Fibroblast of skin of left biceps (primary cell): ENCODE measurements at places on chromosomes 6 and 20.

- DNase-seq: no peak
These were observed 1.4 kb downstream of the TRAM2 start for GRCh38 chr6:52575502-52575892.

GRCh38 chr6:23435126-23435525 lies 690.9 kb upstream of the NRSN1 start:
- no peak for DNase-seq

DNA sequence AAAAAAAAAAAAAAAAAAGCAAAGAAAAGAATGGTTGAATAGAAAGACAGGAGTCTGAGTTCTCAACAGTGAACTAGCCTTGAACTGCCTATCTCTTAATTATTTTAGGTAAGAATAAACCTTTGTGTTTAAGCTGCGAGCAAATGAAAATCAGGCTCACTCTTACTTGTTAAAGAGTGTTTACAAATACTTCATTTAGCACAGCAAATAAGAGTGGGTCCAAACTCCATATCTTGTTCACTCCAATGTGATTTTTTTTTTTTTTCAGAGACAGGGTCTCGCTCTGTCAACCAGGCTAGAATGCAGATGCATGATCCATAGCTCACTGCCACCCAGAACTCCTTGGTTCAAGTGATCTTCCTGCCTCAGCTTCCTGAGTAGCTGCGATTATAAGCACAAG lies 11.9 kb downstream of the MCM9 start:
- DNase-seq: no peak

GRCh38 chr6:37675100-37675499 lies 22.6 kb downstream of the MDGA1 start:
- no peak for DNase-seq

DNA sequence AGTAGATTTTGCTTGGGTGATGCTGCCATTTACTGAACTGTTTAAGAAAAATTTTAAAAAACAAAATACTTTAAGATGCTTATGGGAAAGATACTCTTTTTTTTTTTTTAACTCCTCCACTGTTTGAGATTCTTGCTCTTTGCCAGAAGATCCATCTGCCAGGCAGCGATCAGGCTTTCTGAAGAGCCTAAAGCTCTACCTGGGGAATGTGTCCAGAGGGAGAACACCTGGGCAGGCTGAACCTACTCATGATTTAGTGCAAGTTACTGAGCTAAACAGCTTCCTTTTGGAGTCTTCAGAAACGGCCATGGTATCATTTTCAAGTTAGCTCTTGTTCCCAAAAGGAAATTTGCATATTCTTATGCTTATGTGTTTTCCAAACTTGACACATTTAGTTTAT lies 23.5 kb upstream of the MLIP start:
- DNase-seq: no peak

DNA sequence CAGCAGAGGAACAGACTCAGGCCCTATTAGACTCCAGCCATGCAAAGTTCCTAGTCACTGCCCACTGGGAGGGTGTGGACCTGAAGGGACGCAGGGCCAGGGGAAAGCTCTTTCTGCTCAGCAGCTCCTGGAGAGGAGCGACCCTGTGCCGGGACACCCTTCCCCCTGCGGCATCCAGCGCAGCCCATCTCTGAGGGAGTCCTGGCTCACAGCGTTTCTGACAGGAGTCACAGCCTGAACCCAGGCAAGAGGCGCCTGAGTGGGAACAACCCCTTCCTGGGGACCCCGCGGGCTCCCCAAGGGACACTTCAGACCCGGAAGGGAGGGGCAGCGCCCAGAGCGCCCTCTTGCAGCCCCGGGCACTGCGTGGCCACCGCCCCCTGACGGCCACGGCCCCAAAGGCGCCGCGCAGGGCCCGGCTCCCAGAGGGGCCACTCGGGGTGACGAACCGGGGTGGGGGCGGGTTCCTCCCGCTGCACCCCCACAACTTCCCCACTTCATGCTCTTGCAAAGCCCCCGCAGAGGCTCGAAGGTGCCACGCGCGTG lies 862 bp downstream of the UCKL1 start:
- no peak for DNase-seq

- DNase-seq: no peak
These were observed 165.0 kb upstream of the RNF24 start for GRCh38 chr20:4180356-4180755.

GRCh38 chr20:10312111-10312510 lies 93.5 kb downstream of the SNAP25 start:
- DNase-seq: no peak
